Stimulated activated CD4-positive, alpha-beta T cell treated with anti-CD3 and anti-CD28 coated beads, TNF-alpha, amount 100 ng/mL, for 1 hour (primary cell): ENCODE measurements at places on chromosomes 16 and 17.

- no peak for DNase-seq
Observed at GRCh38 chr17:66438101-66438500, 135.7 kb downstream of the PRKCA start.

- DNase-seq, result no peak
Observed at GRCh38 chr16:28184625-28185024, 27.1 kb downstream of the XPO6 start.

DNA sequence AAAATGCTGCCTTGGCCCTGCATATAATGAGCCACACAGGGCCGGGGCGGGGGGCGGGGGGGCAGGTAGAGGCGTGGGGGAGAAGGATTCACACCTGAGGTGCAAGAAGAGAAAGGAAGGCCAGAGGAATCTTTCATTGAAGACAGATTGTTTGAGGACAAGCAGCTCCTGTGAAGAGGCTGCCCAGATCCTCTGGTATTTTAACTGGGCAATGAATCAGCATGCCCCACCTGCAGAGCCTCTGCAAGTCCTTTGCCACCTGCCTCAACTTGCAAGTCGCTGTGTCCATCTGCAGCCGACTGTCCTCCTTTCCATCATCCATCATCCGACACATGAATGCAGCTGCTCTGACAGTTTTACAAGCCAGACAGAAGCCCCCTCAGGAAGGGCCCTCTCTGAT is 1.2 kb upstream of the SOST start:
- no peak for DNase-seq

DNA sequence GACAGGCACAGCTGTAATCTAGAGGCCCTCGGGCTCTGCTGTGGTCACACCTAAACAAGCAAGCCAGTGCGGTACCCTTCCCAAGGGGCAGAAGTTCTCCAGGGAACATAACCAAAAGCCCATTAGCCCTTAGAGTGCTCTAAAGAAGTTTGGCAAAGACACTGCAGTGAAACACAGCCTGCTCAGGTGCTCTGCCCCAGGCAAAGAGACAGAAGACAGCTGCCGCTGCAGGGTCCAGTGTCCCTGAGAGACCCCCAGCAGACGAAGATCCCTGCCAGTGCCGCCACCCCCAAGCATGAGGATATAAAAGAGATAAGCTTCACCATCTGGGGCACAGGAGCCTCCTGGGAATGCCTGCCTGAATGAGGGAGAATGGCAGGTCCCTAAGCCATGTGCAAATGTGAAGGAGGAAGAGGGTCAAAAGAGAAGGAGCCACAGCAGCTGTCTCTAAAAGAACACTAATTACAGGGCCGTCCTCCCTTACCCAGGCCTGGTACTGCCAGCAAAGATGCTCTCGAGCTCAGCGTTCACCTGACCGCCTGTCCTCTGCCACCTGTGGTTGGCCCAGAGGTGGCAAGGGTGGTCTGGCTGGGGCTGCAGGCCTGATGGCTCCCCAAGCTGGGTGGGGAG is 29.7 kb downstream of the CUEDC1 start:
- no peak for DNase-seq
